ENCODE measurements at places on chromosomes 2 and 18. TPM values are rescaled to one million over a fixed set of nuclear protein-coding genes. Genes with fewer than 3 reads are reported as not detected.

DNA sequence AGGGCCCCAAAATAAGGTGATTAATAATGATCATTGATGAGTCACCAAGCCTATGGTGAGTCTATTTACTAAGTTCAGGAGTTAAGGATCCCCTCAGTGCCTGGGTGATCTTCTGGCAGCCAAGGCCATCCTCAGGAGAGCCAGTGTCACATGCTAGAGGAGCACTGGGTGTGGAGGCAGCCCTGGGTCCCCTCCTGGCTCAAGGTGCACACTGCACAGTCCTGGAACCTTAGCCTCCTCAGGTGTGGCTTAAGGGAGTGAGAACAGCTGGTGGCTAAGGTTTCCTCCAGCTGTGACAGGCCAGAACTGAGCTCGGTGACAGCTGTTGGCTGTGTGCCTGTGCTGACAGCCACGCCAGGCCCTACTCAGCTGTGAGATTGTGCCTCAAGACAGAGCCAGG lies 52.1 kb upstream of the ACAA2 start:
- no peaks in the 10 kb centered on the region for H3K27me3 ChIP-seq
- DNase-seq: no peak
- H3K36me3 ChIP-seq: no peaks in the 10 kb centered on the region
- no peaks in the 10 kb centered on the region for H3K4me1 ChIP-seq
- H3K27ac ChIP-seq: no peak overlapping the region

- no peaks in the 10 kb centered on the region for H3K4me1 ChIP-seq
- H3K27ac ChIP-seq: no peak overlapping the region
- no peaks in the 10 kb centered on the region for H3K27me3 ChIP-seq
Measured at GRCh38 chr18:79516441-79516931, 120.8 kb downstream of the NFATC1 start.

- no peaks in the 10 kb centered on the region for H3K4me1 ChIP-seq
- no peak overlapping the region for H3K27ac ChIP-seq
- DNase-seq: peak; percentile 77
- no peaks in the 10 kb centered on the region for H3K27me3 ChIP-seq
- no peak overlapping the region for H3K4me3 ChIP-seq
- H3K36me3 ChIP-seq: no peaks in the 10 kb centered on the region
Measured at GRCh38 chr2:88059979-88060906, 4.7 kb upstream of the KRCC1 start.

The GALNT3 gene
- polyA plus RNA-seq: 16.8 TPM

- no peaks in the 10 kb centered on the region for H3K4me1 ChIP-seq
- DNase-seq: no peak
- no peaks in the 10 kb centered on the region for H3K36me3 ChIP-seq
- H3K27ac ChIP-seq: no peak overlapping the region
Measured at GRCh38 chr2:65675350-65675749, 243.0 kb upstream of the SPRED2 start.

DNA sequence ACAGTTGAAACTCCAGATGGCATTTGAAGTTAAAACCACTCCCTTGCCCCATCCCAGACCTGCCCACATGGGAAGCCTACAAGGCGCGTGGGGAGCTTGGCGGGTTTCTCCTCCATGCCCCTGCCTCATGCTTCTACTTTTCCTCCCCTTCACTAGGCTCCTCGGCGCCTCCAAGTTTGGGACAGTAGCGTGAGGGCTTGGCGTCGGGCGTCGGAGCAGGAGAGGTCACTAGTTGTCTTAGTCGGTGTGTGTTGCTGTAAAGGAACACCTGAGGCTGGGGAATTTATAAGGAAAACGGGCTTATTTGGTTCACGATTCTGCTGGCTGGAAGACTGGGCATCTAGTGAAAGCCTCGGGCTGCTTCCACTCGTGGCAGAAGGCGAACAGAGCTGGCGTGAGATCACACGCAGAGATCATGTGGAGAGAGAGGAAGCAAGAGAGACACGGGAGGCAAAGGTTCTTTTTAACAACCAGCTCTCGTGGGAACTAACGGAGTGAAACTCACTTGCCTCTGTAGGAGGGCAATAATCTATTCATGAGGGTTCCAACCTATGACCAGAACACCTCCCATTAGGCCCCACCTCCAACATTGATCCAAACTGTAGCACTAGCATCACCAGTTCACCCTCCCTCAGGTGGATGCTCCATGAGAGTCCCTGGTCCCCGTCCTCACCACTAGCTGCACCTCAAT lies 25.3 kb downstream of the ITM2C start:
- H3K4me3 ChIP-seq: no peak overlapping the region
- peaks cover 7% of the 10 kb centered on the region for H3K4me1 ChIP-seq
- no peaks in the 10 kb centered on the region for H3K36me3 ChIP-seq
- no peak for DNase-seq
- no peaks in the 10 kb centered on the region for H3K27me3 ChIP-seq
- H3K27ac ChIP-seq: no peak overlapping the region

The SLC19A3 gene
- polyA plus RNA-seq: 4.2 TPM

The BMPR2 gene
- polyA plus RNA-seq: 6.7 TPM
